ENCODE measurements at places on chromosomes 16 and 17.

- DNase-seq = no peak
Observed at GRCh38 chr16:1781254-1781653, 1.1 kb downstream of the SPSB3 start.

GRCh38 chr16:47490471-47490870, 29.3 kb downstream of the PHKB start:
- no peak for DNase-seq

- no peak for DNase-seq
Observed at GRCh38 chr16:10867199-10867598, 9.8 kb upstream of the CIITA start.

DNA sequence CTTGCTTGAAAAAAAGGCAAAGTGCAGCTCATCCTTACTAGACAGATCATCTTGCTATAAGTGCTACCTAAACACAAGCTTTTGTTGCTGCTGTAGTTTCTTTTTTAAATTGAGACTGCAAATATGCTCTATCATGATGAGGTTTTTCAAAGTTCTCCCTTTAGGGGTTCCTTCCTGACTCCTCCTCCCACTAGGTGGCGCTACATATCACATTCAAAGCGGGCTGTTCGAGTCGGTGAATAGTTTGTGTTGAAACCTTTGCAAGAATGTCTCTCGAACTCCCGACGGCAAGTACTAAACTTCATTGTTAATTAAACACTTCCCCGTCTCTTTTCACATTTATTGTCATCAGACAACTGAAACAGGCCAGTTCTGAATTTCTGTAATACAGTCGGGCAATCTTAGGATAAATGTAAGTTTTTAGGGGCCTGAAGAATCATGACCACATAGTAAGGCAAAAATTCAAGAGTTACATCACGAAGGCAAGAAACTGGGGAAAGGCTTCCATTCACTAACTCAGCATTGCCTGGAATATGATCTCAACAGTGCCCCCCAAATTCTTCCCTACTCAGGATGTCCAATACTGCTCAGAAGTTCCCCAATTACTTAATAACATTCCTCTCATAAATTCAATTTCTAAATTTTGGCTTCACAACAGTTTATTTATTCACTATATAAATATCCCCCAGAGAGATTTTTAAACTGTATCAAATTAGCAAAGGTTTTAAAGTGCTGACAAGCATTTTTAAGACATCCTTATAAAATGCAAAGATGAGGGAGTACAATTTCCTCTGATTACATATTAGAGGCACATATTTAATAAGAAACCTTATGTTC, 6.7 kb downstream of the HS3ST3A1 start:
- peak; percentile 63 for DNase-seq

GRCh38 chr16:79295746-79296145, 304.8 kb downstream of the MAF start:
- DNase-seq = no peak

GRCh38 chr17:56897646-56898424, 16.0 kb downstream of the TRIM25 start:
- no peak for DNase-seq

GRCh38 chr17:74568106-74568873, 981 bp upstream of the CD300H start:
- no peak for DNase-seq

GRCh38 chr16:29649588-29650494, 13.2 kb upstream of the SPN start:
- no peak for DNase-seq

GRCh38 chr17:8150194-8151119, 1.7 kb downstream of the PER1 start:
- no peak for DNase-seq

DNA sequence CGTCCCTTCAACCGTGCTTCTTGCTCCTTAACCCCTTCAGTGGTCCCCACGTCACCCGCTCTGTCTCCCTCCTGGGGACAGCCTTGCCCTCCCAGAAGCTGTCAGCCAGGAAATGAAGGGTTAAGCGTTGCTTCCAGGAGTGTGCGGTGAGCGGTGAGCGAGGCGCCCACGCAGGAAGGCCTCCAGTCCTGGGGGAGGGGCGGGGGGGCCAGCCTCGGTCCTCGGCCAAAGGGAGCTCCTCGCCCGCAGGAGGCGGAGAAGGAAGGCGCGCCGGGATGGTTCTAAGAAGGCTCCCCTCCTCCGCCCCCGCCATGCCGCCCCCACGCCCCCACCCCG, 2.3 kb downstream of the RBFOX3 start:
- no peak for DNase-seq

GRCh38 chr16:25707982-25708583, 16.3 kb downstream of the HS3ST4 start:
- no peak for DNase-seq

DNA sequence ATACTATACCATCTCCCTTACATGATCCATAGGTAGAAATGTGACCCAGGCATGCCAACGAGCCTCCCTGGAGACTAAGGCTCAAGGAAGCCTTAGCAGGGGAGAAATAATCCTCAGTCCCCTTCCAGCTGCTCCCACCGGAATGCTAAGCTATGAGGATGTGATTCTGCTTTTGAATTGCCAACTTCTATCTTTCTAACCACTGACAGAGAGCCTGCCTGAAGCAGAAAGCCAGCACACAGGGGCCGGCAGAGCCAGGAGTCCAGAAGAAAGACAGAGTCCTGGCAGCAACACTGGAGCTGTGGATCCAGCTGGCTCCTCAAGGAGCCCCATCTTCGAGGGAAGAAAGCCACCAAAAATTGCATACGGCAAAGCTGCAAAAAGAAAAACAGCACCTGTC, 579.6 kb upstream of the CDH5 start:
- no peak for DNase-seq

DNA sequence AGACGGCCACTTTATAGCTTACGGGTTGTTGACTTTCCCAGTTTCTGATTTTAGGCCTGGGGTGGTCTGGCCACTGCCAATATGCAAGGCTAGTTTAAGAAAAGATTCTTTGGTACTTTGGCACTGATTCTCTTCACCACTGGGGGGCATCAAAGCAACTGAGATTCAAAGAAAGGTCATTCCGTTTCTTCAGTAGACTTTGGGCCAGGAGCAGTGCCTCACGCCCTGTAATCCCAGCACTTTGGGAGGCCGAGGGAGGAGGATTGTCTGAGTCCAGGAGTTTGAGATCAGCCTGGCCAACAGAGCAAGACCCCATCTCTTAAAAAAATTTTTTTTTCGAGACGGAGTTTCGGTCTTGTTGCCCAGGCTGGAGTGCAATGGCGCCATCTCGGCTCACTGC, 53.0 kb downstream of the RPA1 start:
- no peak for DNase-seq

GRCh38 chr16:88004391-88004790, 53.2 kb downstream of the BANP start:
- DNase-seq = no peak

GRCh38 chr17:50816271-50816670, 19.1 kb upstream of the WFIKKN2 start:
- DNase-seq = no peak

- DNase-seq = no peak
Observed at GRCh38 chr17:64596439-64596838, 65.7 kb downstream of the SMURF2 start.

DNA sequence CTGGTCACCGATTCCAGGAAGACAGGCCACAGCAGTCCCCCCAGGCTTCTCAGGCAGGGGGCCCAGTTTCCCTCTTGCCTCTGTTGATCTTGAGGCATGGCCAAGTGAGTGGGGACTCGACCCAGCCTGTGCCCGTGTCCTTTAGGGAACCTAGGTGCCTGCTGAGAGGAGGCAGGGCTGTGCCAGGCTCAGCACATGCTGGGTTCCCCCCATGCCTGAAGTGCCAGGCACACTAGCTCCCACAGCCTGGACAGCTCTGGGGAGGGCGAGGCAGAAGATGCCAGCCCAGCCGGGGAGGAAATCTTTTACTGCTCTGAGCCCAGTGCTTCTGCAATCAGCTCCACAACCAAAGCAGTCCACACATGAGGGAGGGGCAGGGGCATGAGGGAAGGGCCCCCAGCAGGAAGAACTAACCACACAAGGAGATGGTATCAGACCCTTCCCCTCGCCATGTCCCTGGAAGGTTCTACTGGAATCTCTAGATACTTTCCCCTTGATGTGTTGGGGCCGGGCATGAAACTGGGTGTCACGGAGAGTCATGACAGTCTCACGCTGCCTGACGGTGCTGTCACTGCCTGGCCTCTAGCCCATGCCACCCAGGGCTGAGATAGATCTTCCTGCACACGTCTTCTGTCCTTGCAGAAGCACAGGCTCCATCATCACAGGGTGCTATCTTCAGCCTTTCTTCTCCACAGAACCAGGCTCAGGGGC, 25.5 kb downstream of the MYO18A start:
- no peak for DNase-seq

- peak; percentile 40 for DNase-seq
Observed at GRCh38 chr16:89602273-89602951, 11.0 kb upstream of the DPEP1 start.

DNA sequence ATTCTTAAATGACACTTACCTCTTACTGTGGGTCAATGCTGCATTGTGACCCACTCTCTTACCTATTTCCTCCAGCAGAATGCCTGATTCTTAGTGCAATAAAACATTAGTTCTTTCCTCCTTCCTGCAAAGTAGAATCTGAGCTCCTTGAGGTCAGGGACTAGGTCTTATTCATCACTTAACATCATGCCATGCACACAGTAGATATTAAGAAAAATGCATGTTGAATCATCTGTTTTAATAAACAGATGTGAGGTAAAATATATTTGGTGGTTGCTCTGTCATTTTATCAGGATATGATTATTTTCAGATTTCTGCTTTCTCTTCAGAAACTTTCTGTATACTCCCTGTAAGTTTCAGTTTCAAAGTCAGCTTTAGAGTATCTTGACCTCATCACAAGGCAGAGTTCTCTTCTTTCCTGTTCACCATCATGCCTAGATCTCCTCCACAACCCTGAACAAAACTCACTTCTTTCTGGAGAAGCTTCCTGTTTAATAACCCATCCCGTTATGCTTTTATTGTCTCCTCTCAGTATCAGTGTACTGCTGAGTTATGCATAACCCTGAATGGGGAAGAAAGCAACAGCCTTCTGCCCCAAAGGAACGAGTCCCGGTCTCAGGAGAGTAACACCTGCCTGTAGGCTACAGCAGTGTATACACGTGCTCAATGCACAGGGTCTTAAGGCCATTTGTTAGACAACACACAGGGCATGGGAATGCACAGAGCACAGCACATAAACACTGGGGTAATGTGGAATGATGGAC, 30.3 kb upstream of the SUPT4H1 start:
- no peak for DNase-seq

DNA sequence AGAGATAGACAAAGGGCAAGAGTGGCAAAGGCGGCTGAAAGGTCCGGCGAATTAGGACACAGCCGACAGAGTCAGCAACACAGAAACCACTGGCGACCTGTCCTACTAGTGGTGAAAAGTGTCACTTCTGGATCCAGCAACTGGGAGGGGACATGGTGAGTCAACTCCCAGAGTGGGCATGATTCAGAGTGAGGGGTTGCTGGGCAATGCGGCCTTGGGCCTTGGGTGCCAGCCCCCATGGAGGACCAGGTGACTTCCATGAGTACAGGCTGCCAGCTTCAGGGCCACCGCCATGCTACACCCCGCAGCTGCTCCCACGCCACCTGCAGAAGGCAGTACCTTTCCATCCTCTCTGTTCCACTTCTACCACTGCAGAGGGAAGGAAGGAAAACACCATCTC, 110.6 kb downstream of the ZFHX3 start:
- no peak for DNase-seq

- no peak for DNase-seq
Observed at GRCh38 chr16:80681436-80681835, 123.0 kb downstream of the CDYL2 start.

DNA sequence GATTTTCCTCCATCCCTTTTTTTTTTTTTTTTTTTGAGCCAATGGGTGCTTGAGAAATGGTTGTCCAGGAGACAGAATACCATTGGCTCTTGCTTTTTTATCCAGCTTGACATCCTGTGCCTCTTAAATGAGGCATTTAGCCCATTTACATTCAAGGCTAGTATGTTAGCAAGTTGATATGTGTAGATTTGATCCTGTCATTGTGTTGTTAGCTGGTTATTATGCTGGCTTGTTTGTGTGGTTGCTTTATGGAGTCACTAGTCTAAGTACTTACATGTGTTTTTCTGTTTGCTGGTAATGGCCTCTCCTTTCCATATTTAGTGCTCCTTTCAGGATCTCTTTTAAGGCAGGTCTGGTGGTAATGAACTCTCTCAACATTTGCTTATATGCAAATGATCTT, 14.1 kb upstream of the SLFN11 start:
- no peak for DNase-seq

GRCh38 chr17:66487981-66488468, 185.6 kb downstream of the PRKCA start:
- no peak for DNase-seq

DNA sequence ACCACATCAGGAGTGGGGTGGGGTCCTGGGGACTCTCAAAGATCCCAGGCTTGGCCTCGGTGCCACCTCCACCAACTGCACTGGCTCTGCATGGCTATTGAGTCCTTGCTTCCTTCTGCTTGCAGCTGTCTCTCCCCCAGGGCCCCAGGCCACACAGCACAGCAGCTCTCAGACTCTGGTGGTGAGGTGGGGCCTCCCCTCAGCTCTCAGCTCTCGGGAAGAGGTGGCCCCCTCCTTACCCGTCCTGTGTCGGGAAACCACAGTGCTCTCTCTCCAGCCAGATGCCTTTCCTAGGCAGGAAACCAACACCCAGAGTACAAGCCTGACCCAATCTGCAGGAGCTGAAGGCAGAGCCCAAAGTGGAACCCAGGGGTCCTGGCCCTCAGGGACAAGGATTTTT, 18.5 kb downstream of the SRCIN1 start:
- no peak for DNase-seq

DNA sequence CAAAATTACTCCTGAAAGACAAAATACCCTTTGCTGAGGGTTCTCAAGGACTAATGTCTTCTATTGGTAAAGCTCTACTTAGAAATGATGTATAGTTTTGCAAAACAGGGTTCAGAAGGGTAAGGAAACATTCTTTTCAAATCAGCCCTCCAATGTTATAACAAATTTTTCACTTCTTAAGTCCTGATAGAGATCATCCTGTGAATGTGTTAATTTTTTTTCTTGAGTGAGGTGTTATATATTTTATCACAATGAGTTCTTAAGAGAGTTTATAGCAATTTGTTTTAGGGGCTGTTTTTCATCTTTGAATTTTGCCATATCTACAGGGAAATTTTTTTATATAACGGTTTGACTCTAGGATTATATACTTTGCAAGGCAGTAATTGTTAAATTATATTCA, 29.5 kb downstream of the CYB5B start:
- no peak for DNase-seq

DNA sequence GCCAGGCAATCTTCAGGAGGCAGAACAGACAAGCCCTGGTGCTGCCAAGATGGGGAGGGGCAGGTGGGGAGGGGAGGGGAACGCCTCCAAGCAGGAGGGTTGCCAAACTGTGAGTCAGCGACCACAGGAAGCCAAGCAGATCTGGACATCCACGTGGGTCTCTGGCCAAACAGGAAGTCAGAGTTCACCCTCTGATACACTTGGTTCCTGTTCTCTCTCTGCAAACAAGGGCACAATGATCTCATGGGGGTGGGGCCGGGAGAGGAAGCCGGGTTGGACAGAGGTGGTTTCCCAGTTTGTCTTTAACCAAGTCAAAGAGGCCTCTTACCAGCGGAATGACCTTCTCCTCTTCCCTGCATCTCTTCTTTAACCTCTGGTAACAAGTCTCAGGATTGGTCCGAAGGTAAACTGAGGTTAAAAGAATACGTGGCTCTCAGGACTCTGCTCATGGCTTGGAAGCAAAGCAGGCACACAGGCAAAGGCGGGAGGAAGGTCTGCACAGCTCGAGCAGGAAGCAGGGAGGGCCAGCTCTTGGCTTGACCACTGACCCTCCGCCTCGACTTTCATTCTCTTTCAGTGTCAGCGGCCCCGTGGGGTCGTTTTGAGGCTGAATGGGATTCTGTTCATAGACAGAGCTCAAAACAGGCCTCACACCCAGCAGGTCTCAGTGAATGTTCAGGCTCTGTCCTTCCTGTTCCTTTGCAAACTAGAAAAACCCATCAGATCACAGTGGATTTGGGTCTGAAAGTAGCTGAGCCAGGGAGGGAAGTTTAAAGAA, 32.9 kb downstream of the TK2 start:
- peak; percentile 47 for DNase-seq
